Camera-type eye (tissue), 1 donor: ENCODE measurements at places on chromosomes 1 and 21. TPM values are rescaled to one million over a fixed set of nuclear protein-coding genes. Genes with fewer than 3 reads are reported as not detected.

Gene FCRLA
- not detected for total RNA-seq

Gene LCE2A
- total RNA-seq, result not detected

Gene CFAP126
- total RNA-seq, result not detected

Gene SYCP1
- 0.11 TPM for total RNA-seq

Gene ACAP3
- total RNA-seq, result 136 TPM

Gene NR0B2
- not detected for total RNA-seq

Gene DENND2D
- 6.2 TPM for total RNA-seq

Gene TDRD5
- 0.99 TPM for total RNA-seq

Gene USP25
- 65.0 TPM for total RNA-seq

Gene KIAA0040
- total RNA-seq, result 6.8 TPM
